Frontal cortex (tissue), 4 donors: ENCODE measurements at places on chromosomes 1 and 21.
A peak's percentile ranks its signal among the peaks of the same experiment; 100 is the strongest.

- no peak for DNase-seq
Measured at GRCh38 chr1:101278238-101278637, 41.4 kb downstream of the S1PR1 start.

- no peak for DNase-seq
Measured at GRCh38 chr1:242133796-242134195, 134.9 kb upstream of the MAP1LC3C start.

DNA sequence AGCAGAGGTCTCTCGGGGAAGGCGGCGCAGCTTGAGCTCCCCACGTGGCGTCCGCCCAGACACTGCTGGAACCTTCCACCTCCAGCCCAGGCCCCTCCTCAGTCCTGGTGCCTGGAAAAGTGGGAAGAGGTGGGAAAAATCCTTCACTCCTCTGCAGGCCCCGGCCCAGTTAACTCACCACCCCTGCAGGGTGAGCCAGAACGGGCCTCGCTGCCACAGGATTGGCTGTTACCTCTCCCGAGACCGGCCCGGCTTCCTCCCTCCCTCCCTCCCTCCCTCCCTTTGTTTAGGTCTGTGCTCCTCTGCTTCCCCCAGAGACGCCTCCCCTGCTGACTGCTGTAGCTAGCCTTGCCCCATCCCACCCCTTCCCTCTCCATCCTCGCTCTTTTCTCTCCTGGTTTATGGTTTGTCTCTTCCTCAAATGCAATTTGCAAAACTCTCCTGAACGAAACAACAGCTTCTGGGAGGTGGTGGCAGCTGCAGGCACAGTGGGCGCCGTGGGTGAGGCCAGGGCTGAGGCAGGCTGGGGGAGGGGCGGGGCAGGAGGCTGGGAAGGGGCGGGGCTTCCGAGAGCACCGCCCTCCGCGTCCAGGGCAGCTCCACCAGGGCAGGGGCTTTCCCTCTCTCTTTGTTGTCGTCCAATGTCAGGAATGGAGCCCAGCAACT is 6.5 kb downstream of the CAPN9 start:
- peak; percentile 44 for DNase-seq

GRCh38 chr1:19925342-19926070 is 2.1 kb upstream of the PLA2G2E start:
- no peak for DNase-seq

DNA sequence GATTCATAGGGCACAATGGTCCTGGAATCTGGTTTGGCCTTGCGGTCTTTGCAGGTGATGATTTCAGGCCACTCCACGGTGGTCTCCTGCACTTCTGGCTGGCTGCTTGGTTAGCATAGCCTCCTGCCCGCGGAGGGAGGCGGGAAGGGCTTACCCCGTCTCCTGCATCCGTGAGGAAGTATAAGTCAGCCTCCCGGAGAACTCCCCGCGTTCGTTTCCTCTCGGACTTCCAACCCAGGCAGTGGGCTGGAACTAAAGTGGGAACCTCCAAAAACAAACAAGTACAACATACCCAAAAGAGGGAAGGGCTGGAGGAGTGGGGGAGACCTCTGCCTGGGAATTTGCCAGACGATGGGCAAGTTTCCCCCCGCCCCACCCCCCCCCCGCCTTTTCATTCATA is 939 bp upstream of the CCN1 start:
- DNase-seq, result no peak

- DNase-seq, result no peak
Measured at GRCh38 chr1:53361541-53361961, 33.7 kb upstream of the LRP8 start.

DNA sequence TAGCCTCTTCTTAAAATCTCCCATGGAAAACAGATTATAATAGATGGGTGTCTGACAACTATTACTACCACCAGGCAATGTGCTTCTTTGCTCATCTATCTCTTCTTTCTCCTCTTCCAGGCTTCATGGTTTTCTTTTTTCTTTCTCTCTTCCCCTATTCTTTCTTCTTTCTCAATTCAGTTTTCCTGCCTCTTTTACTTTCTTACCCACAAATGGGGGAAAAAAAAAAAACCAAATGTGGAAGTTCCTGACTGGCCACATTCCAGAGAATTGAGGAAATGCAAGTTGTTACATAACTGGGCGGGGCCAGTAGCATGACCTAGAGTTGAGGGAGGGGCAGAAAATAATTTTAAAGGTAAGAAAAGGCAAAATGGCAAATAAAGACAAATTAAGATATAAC is 10.9 kb upstream of the SMG7 start:
- DNase-seq, result no peak

DNA sequence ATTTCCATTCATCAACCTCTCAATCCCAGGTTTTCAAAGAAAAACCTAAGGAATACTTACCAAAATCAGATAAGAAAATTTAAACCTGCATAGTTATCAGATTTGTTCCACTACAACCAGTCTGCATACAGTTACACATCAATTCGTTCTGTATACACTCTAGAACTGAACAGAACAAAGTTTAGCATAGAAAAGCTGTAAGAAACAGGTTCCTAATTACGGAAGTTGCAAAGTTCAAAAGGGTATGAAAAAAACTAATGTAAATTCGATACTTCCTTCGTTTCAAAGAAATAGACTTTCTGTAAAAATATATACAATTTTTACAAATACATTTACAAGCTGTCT is 3.1 kb downstream of the MCL1 start:
- no peak for DNase-seq

DNA sequence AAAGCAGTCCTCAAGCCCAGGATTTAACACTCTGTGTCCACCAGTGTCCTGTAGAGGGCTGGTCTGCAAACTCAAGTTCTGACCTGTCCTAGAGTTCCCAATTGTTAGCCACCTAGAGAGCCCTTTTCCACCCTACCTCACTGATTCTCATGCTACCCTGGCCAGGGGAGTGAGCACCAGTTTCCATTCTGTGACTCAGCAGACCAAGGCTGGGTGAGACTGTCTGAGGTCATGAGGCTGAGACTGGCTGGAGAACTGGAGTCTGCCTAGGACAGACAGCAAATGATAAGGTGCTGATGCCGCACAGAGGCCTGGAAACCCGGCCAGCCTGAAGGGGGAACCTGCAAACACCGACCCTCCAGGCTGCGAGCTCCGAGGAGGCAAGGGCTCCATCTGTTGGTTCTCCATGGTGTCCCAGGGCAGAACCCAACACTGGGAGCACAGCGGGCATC is 13.7 kb downstream of the GLIS1 start:
- no peak for DNase-seq

DNA sequence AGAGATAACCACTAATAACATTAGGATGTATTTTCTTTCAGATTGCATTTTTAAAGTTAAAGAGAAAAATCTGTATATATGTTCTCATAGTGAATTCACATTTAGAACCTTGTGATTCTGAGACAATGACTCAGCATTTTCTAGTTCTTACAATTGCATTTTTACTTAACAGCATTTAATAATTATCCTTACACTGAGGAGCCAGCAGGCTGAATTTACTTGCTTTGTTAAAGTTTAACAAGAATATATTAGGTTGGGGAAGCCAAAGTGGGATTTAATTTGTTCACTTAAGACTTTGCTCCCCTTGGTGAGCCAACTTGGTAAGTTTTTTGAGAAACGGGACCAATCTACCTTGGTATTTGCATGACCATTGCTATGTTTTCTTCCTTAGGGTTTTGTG is 4.5 kb downstream of the PATJ start:
- no peak for DNase-seq

DNA sequence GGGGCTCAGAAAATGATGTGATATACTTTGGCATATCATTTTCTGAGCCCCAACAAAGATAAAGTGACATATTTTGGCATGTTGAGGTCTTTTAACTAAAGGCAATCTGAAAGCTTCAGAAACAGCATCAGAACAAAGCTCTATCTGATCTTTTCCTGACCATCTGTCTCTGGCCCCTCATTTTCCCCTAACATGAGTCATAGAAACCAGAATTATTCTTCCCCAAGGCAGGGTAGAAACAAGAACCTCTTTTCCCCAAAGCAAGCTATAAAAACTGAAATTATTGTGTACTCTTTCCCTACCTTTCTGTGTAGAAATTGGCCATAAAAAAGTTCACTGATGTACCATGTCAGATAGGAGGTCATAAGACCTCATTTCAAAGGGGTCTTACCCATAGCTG is 48.7 kb upstream of the PLA2G4A start:
- no peak for DNase-seq

GRCh38 chr1:202063093-202063492 is 52.7 kb downstream of the ELF3 start:
- DNase-seq, result no peak

- DNase-seq, result no peak
Measured at GRCh38 chr1:86775395-86775794, 71.0 kb downstream of the SH3GLB1 start.

- DNase-seq, result no peak
Measured at GRCh38 chr21:42049578-42050430, 21.3 kb upstream of the UMODL1 start.

DNA sequence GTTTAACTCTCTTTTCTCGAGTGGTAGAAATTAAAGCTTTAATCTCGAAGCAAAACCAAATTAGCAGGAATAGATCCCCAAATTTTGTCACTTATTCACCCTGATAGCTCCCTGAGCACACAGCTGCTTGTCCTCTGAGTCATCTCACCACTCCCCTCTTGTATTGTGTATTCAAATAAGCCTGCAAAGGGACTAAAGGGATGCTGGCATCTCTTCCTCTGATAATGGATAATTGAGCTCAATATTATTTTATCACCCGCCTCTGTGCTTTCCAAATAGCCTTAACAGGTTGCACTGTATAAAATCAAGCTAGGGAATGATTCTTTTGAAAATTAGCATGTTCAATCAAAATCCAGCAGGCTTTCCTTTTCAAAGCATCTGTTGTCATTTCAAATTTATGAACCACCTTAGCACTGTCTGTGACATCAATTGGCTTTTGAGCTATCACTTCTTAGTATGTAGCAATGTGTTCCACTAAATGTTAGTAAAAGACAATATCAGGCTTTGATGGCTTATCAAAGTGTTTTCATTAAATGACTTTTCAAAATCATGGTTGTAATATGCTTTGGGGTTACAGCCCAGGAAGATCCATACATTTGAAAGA is 561.6 kb downstream of the PLA2G4A start:
- DNase-seq, result no peak

DNA sequence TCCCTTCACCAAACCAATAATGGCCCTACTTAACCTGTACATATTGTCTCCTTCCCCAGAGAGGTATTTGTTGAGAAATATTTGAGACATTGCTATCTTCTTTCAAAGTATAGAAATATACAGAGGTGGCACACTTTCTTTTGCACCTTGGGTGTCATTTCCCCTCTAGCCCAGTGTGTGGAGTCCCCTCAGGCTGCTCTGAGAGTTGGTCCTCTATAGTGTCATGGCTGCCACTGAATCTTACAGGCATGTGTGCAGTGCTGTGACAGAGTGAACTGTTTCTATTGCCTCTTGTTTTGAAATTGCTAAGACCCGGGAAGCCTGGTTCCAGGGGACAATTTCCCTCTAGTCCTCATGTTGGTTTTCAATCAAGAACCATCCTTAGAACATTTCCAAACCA is 140.2 kb upstream of the KCNJ6 start:
- DNase-seq, result no peak

GRCh38 chr1:107622966-107623365 is 342.0 kb downstream of the VAV3 start:
- DNase-seq, result no peak

DNA sequence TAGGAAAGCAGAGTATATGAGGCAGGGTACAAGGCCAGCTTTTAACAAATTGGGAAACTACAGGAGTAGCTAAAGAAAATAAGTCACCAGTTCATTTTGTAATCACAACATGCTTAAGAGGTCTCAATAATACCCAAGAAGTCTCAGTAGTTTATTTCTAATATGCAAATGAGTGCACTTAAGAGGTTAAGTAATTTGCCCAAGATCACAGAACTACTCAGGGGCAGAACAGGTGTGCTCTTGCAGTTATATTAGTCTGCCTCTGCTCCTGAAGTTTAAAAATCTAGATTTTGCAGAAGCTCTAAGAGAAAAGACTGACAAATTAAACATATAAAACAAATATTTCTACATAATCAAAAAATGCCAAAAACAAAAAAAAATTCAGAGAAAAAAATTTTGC is 6.9 kb downstream of the EPS15 start:
- no peak for DNase-seq

DNA sequence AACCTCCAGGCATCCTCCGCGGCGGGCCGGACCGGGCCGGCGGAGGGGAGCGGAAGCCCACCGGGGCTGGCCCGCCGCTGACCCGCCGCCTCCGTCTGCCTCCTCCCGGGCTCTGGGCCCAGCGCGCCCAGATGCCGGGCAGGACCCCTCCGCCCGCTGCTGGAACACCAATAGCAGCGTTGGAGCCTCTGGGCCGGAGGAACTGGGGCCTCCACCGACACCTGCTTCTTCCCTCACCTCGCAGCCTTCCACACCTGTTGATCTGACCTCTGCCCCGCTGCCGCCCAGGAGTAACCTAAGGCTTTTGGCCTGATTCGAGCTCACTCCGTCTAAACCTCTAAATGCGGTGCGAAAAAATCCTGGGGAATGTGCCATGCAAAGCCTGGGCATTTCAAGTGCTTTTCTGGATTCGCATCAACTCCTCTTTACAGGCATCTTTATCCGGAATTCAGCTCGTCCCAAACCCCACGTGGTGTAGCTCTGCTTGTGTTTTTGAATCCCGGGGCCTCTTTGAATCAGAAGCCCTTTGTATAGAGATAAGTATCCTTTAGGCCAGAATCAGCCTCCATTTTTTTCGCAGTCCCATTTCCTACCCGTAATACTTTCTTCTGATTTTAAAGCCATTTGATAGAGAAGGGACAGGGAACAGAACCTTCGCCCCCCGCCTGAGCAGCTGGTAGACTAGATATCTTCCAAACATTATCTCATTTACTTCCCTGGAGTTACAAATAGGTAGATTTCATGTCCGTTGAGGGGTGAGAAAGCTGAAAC is 680 bp upstream of the CNN3 start:
- DNase-seq, result peak; percentile 43

DNA sequence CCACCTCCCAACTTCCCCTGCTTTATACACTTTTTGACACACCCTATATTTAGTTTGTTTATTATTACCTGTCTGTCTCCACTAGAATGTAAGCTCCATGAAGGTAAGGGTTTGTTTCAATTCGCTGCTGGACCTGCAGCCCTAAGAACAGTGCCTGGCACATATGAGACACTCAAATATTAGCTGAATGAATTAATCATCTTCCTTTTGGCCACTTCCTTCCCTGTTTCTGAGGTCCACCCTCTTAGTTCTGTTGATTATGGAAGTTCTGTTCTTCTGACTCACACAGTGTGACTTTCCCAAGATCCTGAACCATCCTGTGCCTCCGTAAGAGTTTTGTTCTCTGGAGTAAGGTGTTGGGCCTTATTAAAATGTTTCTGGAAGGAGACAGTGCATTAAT is 40.4 kb upstream of the GJA5 start:
- no peak for DNase-seq

GRCh38 chr1:29793101-29793546 is 556.8 kb downstream of the PTPRU start:
- peak; percentile 25 for DNase-seq

GRCh38 chr1:90048043-90048442 is 53.1 kb downstream of the ZNF326 start:
- no peak for DNase-seq

GRCh38 chr1:88462096-88462487 is 222.0 kb upstream of the PKN2 start:
- DNase-seq, result no peak

DNA sequence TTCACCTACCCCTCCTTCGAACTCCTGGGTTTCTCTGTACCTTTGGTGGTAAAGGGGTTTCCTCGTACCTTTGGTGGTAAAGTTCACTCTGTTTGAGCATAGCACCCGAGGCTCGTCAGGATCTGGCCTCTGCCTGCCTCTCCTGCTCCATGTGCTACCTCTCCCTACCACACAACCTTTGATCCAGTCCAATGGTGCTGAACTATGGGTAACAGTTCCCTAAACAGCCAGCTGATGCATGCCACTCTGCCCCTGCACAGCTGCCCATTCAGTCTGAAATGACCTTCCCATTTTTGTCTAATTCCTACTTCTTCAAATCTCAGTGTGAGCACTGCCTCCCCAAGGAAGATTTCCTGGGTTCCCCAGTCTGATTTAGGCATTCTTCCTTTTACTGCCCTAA is 14.0 kb downstream of the OVAAL start:
- DNase-seq, result no peak
